Glomerular endothelial cell (primary cell): ENCODE measurements at places on chromosomes 12 and 14. TPM values are rescaled to one million over a fixed set of nuclear protein-coding genes. Genes with fewer than 3 reads are reported as not detected.

The CLEC2D gene
- total RNA-seq: 2.9 and 8.7 TPM in 2 replicates

The KRT73 gene
- total RNA-seq: not detected in 2 replicates

The STON2 gene
- total RNA-seq: 3.4 and 6.4 TPM in 2 replicates

The TMEM119 gene
- total RNA-seq: not detected in 2 replicates

The MMP19 gene
- total RNA-seq: 0.99 and 5.6 TPM in 2 replicates

The HCAR2 gene
- total RNA-seq: not detected in 2 replicates
